ENCODE measurements at places on chromosomes 12 and 14.

DNA sequence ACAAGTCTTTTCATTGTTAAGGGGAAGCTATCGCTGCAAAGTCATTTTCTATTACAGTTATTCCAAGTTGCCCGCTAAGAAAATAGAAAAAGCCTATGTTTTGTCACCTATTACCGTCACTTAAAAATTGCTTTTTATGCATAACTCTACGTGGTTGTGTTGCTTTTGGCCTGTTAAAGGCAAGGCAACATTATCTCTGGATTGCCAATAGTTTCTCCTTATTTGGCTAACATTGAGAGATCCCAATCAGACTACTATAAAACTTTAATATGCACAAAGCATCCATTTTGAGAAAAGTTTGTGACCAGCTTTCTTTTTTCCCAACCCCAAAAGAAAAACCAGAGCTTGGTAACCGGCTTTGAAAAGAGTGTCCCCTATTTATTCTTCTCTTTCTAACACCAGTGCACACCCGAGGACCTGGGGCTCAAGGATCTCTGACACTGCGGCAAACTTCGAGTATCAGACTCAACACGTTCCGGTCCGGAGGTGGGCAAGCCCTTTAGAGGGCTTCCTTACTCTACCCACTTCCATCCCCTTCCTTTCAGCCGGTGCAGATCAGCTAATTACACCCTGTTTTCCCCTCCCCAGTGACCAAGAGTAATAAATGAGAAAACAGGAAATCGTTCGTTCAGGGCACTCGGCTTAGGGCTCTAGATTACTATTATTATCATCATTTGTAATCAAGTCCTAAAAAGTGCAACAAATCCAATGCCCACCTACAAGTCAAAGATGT is 1.2 kb downstream of the PPP1R12A start:
- DNase-seq, result no peak

DNA sequence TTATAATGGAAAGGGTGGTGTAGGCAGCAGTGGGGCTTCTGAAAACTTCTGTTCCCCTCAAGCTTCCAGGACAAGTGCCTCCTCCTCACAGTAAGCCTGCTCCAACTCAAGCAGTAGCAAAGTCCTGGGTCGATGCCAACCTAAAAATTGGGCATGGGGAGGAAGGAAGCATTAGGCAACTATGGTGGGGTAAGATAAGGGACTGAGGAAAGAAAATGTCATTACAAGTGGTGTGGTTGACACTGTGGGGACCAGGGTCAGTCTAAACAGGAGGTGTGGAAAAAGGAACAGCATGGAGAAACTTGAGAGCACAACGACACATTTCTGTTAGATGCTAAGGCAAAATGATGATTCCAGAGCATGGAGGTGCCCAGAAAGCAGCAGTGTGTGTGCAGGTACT is 34.9 kb downstream of the WIF1 start:
- DNase-seq, result no peak

GRCh38 chr12:97131220-97131981 is 224.3 kb downstream of the NEDD1 start:
- no peak for DNase-seq

DNA sequence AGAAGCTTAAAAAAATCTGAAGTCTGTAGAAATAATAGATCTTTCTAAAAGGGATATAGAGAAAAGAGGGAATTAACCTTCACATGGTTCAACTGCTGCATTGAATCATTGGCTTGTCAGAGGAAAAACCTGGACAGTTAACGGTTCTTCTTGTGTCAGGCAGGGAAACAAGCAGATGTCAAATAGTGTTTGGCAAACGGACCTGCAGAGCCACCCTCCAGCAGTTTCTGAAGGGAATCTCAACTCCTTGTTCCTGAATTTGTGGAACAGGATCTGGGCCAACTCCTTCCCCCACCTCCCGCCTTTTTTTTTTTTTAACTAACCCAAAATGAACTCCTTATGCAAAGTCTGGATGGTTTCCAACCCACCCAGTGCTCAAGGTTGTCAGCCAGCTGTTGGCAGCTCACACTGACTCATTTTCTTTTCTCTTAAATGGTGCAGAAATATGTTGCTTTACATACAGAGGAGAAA is 187.3 kb downstream of the CAND1 start:
- no peak for DNase-seq

- DNase-seq, result no peak
Observed at GRCh38 chr12:89941436-89941835, 232.8 kb upstream of the ATP2B1 start.

GRCh38 chr14:95147597-95147996 is 9.7 kb downstream of the DICER1 start:
- no peak for DNase-seq

DNA sequence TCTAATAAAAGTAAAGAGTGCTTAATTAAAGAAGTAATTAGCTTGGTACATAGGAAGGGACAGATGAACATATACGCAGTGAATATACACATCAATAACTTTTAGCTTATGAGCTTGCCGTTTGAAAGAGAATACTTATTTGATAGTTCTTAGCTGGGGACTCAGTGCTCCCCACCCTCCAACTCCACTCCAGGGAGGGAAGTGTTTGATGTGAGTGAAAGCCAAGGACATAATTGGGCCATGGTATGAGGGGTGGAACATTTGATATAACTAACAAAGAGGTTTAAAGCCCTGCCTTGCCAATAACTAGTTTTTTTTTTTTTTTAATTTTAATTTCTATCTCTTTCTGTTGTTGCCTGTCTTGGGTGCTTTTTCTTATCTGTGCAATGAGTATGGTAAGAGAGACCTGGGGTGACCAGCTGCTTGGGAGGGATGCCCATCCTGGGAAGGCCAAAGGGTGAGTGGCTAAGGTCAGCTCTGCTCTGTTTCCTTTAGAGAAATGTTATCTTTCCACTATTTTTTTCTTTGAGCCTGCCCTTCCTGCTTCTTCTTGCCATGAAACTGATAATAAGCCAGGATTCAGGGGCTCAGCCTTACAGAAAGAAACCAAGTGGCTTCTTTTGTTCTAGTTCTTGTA is 132.8 kb upstream of the CPSF6 start:
- no peak for DNase-seq

DNA sequence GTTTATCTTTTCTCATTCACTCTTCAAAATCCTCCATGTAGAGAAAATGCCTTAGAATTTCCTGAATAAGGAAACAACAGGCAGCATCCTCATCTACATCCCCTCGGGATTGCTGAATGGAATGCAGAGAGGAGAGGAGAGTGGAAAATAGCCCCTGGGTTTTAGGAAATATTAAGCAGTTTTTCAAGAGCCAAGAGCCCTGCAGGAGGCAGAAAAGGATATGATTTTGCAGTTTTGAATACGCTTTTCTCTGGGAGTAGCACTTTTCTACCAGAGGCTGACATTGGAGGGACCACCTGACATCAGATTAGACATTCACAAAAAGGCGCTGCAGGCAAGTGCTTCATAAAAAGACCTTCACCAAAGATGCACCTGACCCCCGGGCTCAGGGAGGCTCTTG is 362.2 kb upstream of the SFSWAP start:
- DNase-seq, result no peak

GRCh38 chr12:64825143-64826021 is 935 bp downstream of the TBC1D30 start:
- no peak for DNase-seq

DNA sequence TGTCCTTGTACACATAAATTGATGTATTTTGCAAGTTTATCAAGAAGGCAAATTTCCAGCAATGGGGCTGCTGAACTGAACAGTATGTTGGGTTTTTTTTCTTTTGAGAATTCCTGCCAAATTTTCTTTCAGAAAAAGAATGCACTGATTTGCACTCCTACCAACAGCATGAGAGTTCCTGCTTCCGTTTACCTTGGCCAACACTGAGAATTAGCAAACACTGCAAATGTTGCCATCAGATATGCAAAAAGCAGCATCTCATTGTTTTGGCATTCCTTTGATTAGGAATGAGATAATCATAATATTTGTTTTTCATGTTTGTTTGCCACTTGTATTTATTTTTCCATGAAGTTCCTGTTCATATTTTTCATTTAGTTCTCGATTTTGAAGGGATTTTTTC is 82.4 kb downstream of the RTN1 start:
- DNase-seq, result no peak

GRCh38 chr12:129696926-129697325 is 206.9 kb downstream of the TMEM132D start:
- peak; percentile 13 for DNase-seq

GRCh38 chr14:52694761-52695480 is 437 bp downstream of the ERO1A start:
- no peak for DNase-seq

GRCh38 chr12:4505376-4505986 is 33.2 kb upstream of the RAD51AP1 start:
- DNase-seq, result peak; percentile 32

- peak; percentile 27 for DNase-seq
Observed at GRCh38 chr14:96245710-96246538, 10.1 kb upstream of the BDKRB1 start.

DNA sequence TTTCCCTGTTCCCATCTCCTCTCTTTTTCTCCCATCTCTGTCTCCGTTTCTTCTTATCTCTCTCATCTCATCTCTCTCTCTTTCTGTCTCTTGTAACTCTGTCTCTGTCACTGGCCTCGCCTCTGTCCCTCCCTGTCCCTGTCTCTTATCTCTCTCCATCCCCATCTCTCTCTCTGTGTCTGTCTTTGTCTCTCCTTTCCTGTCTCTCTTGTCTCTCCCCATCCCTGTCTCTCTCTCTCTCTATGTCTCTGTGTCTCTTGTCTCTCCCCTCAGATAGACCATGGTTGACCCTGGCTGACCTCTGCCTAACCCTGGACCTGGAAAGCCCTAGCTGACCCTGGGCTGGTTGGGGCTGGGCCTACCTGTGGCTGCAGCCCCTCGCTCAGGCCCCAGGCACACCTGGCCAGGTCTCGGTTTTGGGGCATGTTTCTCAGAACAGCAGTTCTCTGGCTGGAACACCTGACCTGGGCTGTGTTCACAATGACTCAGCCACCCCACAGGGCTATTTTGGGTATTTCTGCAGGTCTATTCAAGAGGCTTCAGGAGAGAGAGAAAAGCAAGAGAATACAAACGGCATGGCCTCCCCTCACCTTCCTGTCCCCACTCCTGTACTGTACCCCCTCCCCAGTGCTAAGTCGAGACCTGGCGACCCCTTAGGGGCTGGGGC is 174.4 kb downstream of the TMEM121 start:
- DNase-seq, result no peak

GRCh38 chr14:38254571-38255407 is 1.1 kb downstream of the CLEC14A start:
- no peak for DNase-seq

DNA sequence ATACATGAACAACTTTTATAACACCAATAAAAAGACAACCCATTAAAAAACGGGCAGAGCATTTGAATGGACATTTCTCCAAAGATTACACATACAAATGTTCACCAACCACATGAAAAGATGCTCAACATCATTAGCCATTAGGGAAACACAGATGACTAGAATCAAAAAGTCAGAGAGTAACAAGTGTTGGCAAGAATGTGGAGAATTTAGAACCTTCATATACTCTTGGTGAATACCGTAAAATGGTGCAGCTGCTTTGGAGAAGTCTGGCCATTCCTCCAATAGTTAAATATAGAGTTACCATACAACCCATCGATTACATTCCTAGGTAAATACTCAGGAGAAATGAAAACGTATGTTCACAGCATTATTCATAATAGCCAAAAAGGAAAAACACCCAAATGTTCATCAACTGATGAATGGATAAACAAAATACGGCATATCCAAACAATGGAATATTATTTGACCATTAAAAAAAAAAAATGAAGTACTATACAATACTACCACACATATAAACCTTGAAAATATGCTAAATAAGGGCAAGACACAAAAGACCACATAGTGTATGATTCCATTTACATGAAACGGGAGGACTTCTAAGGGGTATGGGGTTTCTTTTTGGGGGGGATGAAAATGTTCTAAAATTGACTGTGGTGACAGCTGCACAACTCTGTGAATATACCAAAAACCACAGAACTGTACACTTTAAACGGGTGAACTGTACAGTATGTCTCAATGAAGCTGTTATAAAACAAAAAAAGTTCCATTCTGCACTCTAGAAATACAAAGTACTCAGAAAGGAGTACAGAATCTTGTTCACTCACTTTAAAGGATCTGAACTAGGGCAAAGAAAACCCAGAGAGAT is 3.2 kb downstream of the CORO1C start:
- no peak for DNase-seq

DNA sequence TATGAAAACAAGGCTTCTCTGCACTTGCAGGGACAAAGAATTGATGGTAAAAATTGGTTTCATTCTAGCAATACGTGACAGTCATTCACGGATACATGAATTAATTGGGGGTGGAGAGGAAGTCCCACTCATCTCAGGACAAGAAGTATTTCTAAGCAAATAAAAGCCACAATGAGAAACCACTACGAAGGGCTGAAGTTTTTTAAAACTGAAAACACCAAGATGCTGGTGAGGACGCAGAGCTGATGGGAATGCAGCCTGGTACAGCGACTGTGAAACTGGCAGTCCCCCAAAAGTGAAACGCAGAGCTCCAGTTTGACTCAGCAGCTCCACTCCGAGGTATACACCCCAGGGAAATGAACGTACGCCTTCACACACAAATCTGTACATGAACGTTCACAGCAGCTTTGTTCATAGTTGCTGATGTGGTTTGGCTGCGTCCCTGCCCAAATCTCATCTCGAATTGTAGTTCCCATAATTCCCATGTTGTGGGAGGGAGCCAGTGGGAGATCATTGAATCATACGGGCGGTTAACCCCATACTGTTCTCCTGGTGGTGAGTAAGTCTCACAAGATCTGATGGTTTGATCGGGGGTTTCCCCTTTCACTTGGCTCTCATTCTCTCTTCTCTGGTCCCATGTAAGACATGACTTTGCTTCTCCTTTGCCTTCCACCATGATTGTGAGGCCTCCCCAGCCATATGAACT is 89.0 kb downstream of the SCARB1 start:
- peak; percentile 87 for DNase-seq

DNA sequence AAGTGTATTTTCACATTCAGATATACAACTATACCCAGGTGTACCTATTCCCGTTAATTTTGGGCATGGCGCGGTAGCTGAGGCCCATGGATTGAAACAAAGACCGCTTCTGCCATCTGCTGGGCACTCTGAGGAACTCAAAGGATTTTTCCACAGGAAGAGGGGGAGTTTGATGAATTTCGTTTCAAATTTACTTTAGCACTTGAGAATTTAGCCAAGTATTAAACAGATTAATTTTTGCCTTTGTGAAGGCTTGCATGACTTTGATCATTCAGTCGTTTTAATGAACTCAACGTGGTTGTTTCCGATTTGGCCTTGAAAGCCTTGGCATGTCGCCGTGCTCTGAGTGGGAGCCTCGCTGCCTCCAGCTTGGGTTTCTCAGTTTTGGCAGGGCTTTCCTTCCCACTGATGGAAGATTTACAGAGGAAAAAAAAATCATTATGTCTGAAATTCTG is 153.2 kb upstream of the DDHD1 start:
- DNase-seq, result no peak

GRCh38 chr14:106286697-106287290 is 760.4 kb downstream of the TMEM121 start:
- no peak for DNase-seq

GRCh38 chr12:5864972-5865371 is 80.1 kb downstream of the ANO2 start:
- no peak for DNase-seq
